ENCODE measurements at places on chromosomes 2 and 18.
A peak's percentile ranks its signal among the peaks of the same experiment; 100 is the strongest.

GRCh38 chr2:181673173-181673572, 7.1 kb downstream of the NEUROD1 start:
- peak; percentile 35 for DNase-seq

DNA sequence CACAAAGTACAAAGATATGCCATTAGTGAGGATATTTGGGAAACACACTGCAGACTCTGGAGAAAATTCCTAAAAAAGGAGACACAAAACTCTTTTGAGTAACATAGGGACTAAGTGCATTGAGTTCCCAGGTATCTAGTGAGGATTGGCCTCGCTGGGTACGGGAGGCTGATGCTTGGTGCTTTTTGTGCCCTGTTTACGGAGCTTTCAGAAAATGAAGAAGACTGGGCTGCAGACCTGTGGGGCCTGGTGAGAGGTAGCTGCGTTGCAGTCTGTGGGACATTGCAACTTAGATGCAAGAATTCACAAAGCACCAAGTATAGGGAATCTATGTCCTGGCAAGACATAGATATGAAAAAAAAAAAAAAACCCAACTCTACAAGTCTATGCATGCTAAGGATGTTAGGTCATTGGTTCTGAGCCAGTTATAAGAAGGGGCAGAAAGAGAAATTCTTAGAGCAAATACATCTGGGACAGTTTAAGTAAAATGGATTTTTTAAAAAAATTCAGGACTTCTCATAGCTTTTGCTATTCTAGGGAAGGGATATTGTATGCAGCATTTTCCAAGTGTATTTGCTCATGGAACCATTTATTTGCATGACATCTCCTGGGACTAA, 156.0 kb downstream of the SLC4A3 start:
- DNase-seq = no peak

- DNase-seq = no peak
Observed at GRCh38 chr18:33556846-33557245, 21.2 kb upstream of the ASXL3 start.

GRCh38 chr2:132274000-132274399, 112.2 kb upstream of the ANKRD30BL start:
- DNase-seq = no peak

DNA sequence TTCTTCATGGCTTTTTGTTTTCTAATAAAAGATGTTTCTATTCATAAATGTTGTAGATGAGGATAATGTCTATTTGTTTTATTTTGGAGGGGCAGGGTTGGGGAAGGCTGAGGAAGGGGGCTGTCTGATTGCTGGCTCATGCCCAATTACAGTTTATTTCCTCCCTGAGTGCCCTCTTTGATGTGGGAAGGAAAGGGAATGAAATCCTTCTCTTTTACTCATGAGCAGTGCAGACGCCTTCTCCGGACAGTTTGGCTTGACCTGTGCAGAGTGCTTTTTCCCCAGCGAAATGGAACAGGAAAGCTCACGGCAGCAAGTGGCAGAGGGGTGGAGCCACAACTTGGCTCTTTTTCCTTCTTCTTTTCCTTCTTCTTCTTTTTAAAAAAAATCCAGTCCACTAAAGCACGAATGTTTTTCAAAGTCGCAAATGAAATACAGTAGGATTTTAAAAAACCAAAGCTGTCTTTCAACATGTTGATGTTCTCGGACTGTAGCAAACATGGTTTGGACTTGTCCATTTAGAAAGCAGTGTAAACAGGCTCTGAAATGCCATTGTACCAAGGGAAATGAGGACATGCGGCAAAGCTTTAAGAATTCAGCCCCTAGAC, 34.5 kb downstream of the RAB31 start:
- DNase-seq = no peak

DNA sequence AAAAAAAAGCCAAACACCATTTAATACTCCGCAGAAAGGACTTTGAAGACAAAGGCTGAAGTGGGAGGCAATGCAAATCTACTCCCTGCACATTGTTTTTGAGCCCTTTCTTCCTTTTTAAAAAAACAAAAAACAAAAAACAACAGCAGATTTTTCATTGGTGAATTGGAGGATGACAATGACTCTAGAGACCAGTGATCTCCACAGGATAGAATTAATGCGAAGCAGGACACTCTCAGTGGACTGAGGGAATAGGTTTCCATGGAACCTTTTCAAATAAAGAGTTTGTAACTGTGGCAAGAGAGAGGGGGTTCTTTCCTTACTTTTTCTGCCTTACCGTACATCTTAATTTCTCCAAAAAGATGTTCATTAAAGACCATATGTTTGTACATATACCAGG, 371.0 kb downstream of the MEIS1 start:
- no peak for DNase-seq

DNA sequence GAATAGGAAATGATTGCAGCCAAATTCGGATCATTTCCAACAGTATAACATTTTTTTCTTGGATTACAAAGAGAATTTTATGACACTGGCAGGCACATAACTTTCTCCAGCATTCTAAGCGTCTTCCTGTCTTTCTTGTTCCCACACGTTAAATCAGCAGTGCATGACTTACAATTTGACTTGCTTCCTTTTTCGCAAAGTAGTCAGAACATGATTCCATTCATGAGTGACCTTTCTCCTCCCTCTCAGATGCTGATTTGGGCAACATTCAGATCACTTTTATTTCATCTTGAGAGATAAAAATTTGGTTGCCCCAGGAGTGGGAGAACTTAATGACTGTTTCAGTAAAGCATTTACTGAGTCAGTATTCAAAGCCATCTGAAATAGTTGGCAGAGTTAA, 858.7 kb upstream of the ACVR2A start:
- no peak for DNase-seq

- peak; percentile 66 for DNase-seq
Observed at GRCh38 chr18:29160170-29160569, 983.2 kb upstream of the CDH2 start.

- DNase-seq = peak; percentile 5
Observed at GRCh38 chr2:163182764-163183354, 344.3 kb upstream of the KCNH7 start.

- DNase-seq = no peak
Observed at GRCh38 chr2:241888641-241889040, 19.1 kb downstream of the RTP5 start.

GRCh38 chr2:127398239-127398590, 10.4 kb upstream of the MAP3K2 start:
- DNase-seq = peak; percentile 34

DNA sequence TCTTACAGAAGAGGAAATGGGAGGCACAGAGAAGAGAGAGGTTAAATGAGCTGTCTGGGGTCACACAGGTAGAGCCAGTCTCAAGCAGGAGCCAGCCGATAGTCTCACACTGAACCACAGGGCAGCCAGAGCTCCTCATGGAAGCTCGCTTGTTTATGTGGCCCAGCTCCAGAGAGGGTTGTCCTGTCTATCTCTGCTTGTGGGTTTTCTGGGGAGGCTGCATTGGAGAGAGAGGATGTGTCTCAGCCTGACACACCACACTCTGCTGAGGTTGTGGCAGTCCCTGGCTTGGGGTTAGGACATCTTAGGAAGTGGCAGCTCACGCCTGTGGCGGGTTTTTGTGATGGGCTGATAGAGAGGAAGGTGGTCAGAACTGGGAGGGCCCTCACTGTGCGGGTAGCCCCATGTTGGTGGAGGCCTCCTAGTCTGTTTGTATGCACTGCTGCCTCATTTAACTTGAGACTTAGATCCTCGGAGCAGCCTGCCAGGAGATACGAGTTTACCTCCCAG, 52.3 kb downstream of the TCF7L1 start:
- DNase-seq = no peak

DNA sequence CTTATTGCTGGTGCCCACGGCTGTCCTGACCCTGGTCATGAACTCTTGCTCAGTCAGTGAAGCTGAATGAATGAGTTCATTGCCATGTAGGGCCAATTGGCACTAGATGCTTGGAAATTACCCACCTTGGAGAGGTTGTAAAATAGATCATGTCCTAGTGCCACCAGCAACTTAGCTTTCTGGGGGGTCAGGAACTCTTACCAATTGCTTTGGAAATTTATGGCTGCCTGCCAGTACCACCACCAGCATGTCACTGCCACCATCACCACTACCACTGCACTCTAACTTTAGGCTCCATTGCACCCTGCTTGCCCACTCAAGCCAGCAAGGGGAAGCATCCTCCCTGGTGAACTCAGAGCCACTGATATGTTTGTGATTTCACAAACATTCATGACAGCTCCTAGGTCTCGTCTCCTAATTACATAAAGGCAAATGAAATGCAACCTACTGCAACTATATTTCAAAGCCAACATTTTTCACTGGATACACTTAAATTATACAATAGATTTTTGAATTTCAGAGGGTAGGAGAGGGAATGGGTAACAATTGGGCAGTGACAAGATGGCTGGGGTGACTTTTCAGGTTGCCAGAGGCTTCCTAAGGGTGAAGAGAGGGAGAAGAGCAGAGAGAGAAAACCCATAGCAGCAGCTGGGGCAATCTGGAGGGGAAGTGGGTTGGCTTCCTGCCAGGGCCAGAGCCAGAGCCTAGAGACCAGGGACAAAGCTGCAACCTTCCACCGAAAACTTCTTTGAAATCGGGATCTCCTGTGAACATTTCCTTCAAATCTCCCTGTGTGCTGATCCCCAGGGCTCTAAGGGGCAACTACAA, 3.5 kb upstream of the EMILIN1 start:
- no peak for DNase-seq

DNA sequence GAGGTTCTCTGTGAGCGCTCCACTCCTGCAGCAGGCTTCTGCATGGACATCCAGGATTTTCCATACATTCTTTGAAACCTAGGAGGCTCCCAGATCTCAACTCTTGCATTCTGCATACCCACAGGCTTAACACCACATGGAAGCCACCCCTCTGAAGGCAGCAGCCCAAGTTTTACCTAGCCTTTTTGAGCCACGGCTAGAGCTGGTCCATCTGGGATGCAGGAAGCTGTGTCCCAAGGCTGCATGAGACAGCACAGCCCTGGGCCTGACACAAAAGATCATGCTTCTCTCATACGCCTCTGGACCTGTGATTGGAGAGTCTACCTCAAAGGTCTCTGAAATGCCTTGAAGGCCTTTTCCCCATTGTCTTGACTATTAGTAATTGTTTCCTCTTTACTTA, 53.6 kb upstream of the RPRM start:
- DNase-seq = no peak

DNA sequence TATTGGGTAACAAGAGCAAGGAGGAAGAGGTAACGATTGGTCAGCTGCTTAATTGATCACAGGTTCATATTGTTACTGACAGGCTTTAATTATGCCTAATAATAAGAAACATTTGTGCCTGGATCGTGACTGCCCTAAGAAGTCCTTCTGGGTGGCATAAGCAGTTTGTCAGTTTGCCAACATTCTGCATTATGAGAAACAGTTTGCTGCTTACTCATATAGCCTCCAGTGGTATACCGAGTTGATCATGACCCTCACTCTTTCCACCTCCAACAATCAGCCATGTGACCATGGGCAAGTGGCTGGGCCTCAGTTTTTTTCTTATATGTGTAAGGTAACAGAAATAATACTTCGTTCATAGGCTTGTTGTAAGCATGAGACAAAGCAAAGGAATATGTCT, 96.6 kb upstream of the CABLES1 start:
- no peak for DNase-seq

- DNase-seq = no peak
Observed at GRCh38 chr2:219698748-219699439, 71.5 kb downstream of the SLC4A3 start.

DNA sequence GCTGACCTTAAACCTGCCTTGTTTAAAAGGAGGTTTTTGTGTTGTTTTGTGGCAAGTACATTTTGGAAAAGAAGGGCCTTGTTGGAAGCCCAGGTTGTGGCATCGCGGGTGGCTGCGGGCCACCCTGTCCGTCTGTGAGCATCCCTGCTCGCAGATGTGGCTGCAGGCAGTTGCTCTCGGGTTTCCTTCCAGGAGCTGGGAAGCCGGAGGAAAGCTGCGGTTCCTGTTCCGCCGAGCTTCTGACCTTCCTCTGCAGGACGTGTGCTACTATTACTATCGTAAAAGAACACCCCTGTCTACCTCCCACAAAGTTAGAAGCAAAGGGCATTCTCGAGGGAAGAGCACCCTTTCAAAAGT, 766 bp downstream of the MFF start:
- DNase-seq = no peak

GRCh38 chr18:58135183-58135641, 91.2 kb downstream of the NEDD4L start:
- no peak for DNase-seq

- no peak for DNase-seq
Observed at GRCh38 chr2:54579682-54580620, 123.8 kb downstream of the SPTBN1 start.

DNA sequence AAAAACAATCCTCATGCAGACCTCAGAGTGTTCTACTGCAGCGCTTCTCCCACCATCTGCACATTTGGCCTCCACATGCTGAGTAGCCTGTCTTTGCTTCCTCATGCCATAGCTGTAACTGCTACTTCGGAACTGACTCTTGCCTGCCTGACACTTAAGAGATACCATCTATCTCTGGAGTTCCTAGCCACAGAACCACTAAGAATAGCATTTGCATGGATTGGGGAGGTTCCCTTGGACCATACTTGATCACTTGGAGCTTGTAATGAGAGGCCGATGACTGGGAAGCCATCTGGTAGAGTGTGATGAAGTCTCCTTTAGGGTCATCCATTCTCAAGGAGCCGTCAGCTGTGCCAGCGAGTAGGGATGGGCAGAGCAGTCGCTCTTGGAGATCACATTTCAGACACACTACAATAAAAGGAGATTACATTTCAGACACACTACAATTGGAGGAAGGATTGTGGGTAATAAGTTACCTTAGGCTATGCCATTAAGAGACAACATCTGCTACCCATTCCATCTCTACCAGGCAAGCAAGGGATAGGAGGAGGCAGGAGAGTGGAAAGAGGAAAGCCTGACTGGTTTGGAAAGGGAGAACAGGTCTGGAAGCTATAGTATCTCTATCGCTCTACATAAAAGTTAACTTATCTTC, 21.8 kb downstream of the DOK1 start:
- no peak for DNase-seq

- DNase-seq = no peak
Observed at GRCh38 chr18:42113529-42114191, 158.6 kb downstream of the PIK3C3 start.

DNA sequence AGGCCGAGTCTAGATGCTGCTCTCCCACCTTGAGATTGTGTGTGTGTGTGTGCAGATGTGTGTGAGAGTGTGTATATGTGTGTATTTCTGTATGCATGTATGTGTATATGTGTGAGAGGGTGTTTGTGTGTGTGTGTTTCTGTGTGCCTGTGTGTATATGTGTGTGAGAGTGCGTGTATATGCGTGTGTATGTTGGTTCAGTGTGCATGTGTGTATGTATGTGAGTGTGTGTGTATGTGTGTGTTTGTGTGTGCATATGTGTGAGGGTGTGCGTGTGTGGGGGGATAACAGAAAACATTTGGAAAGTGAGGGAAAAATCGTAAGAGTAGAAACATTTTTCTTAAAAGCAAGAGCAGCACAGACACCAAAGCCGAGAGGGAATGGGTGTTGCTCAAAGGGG, 309.1 kb downstream of the NDUFA10 start:
- DNase-seq = no peak

- DNase-seq = no peak
Observed at GRCh38 chr2:205407984-205408383, 274.3 kb upstream of the NRP2 start.

GRCh38 chr2:218282173-218282991, 9.9 kb downstream of the TMBIM1 start:
- DNase-seq = no peak
